ENCODE measurements at places on chromosomes 4 and X.

DNA sequence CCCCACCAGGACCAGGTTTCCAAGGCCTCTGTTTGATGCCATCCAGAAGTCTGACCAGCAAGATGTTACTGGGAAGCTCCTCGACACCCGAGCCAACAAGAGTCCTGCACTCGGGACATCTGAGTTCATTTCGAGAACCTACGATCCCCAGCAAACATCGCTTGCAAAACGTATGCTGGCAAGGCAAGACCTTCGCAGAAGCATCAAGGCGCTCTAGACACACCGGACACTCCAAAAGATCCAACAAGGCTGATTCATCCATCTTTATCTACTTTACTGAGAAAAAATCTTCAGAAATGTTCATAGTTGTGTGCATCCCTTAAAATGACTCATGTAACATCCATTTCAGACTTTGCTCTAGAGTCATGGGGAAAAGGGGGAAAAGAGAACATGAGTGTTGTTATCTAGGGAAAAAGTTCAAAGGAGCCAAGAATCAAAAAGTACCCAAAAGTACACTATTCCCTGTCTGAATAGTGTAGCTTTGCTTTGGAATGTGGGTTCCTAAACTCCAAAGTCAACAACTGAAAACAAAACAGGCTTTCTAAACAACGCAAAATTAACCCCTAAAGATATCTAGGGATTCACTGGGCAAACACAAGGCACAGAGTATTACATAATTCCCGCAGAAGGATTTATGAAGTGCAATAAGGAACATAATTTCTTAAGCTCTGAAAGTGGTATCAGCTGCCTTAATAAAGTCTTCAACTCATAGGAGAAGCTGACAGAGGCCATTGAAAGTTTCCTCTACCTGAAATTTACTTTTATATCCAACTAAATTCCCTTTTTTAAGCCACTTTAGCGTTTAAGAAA lies 1.6 kb downstream of the SH3RF1 start:
- DNase-seq: no peak

DNA sequence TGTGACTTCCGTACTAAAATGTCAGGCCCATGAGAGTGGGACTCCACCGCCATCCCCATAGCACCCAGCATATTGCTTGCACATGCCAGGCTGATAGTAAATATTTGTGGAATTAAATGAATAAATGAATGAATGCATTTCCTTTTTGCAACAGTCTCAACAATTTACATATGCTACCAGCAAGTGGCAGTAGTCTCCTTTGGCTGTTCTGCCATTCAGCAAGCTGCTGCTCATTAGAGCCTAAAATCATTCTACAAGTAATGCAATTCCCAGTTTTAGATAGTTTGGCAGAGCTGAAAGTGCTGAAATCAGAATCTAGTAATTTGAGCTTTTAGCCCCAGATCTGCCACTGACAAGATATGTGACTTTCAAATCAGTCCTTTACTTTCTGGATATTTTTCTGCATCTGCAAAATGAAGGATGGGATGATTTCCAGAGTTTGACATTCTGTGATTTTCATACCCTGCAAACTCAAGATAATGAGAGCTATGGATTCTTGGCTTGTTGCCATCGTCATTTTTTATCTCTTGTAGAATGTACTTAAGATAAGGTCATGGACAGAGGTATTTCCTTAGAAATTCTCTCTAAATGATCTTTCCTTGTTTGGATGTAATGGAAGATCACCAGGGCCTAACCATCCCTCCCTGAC lies 35.7 kb upstream of the INTS6L start:
- DNase-seq: no peak

GRCh38 chr4:86894455-86894854 lies 2.2 kb upstream of the C4orf36 start:
- no peak for DNase-seq

DNA sequence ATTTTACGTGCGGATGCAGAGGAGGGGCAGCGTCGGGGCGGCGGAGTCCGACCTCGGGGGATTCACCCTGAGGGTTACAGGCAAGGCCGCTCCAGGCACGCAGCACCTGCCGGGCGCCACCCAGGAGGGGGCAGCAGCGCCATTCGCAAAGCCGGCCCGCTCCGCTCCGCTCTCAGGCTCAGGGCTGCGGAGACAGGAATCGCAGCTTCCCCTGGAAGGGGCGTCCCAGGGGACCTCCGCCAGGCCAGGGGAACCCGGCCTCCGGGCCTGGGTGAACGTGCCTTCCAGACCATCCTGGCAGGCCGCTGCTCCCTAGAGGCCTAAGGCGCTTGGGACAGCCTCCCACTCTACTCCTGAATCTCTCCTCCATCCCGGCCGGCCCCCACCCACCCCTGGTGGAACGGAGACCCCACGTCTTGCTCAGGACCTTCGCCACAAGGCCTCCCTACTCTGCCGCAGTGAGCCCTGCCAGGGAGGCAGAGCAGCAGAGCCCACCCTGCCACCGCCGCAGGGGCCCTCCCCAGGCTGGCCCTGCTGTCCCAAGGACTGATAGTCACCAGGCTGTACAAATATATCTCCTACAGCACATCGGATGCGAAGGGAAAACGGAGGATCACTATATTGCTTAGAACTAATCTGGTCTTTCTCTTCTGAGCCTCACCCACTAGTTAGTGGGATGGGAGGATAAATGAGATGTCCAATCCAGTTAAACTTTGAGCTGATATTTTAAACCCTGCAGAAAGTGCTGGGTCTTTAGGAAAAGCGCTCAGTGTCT lies 115.0 kb downstream of the SMIM20 start:
- DNase-seq: peak; percentile 52

- no peak for DNase-seq
Observed at GRCh38 chr4:37490391-37491347, 195.5 kb downstream of the RELL1 start.

DNA sequence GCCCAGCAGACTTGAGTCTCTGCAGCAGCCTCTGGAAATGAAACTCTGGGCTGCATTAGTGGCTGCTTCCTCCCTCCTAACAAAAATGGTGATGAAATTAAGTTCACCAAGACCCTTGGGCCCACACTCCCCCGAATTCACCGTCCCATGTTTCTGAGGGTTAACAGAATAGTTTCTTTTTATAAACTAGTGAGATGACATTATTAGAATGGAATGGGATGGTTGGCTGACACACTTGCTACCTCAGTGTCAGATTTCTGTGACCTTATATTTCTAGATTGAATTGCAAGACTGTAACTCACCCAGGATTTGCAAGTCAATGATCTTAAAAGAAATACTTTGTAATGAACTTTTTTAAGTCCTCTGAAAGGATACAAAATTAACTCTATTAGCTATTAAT lies 127.1 kb downstream of the SHROOM3 start:
- no peak for DNase-seq

DNA sequence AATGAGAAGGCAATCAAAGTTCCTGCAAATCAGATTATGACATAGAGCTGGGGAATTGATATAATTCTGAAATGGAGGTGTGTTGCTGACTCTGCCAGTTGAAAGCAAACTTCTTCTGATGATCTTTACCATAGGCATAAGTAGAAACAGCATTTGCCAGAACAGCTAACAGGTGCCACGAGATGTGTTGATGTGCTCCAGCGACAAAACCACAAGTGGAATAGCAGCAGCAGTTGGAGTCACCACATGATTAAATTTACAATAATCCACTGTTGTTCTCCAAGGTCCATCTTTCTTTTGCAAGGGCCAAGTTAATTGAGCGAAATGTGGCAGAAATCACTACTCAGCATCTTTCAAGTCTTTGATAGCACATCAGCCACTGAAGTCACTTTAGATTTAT lies 3.7 kb upstream of the OSTC start:
- no peak for DNase-seq

GRCh38 chrX:117998171-117998570 lies 118.4 kb downstream of the KLHL13 start:
- no peak for DNase-seq

DNA sequence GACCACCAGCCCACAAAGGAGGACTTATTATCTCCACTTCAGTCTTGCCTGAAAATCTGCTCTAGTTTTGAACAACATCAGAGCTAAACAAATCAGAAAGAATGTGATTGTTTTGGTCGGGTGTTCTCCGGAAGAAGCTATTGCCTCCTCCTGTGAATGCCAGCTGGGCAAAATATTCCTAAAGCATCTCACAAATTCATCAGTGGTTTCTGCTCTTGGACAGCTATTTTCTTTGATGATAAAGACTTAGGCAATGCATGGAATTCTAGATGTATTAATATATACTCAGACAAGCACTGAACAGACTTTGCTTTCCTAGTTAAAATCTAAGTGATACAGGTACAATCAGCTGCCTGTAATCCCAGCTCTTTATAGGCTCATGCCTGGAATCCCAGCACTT lies 71.8 kb downstream of the ASMT start:
- DNase-seq: no peak

- DNase-seq: no peak
Observed at GRCh38 chr4:33060674-33061542, 2340.7 kb downstream of the PCDH7 start.

DNA sequence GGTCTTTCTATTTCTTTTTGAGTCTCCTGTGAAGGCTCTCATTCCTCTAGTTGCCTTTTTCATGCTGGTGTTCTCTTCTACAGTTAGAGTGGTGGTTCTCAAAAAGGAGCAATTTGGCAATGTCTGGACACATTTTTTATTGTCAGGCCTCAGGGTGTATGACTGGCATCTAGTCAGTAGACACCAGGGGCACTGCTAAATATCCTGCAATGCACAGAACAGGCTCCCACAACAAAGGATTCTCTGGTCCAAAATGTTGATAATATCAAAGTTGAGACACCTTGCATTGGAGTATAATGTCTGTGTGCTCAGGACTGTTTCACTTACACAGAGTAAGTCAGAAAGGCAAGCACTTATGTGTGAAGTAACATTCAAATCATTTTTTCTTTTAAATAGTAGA lies 1360.7 kb downstream of the ADGRL3 start:
- DNase-seq: no peak

GRCh38 chr4:113256946-113257345 lies 207.5 kb downstream of the ANK2 start:
- no peak for DNase-seq

DNA sequence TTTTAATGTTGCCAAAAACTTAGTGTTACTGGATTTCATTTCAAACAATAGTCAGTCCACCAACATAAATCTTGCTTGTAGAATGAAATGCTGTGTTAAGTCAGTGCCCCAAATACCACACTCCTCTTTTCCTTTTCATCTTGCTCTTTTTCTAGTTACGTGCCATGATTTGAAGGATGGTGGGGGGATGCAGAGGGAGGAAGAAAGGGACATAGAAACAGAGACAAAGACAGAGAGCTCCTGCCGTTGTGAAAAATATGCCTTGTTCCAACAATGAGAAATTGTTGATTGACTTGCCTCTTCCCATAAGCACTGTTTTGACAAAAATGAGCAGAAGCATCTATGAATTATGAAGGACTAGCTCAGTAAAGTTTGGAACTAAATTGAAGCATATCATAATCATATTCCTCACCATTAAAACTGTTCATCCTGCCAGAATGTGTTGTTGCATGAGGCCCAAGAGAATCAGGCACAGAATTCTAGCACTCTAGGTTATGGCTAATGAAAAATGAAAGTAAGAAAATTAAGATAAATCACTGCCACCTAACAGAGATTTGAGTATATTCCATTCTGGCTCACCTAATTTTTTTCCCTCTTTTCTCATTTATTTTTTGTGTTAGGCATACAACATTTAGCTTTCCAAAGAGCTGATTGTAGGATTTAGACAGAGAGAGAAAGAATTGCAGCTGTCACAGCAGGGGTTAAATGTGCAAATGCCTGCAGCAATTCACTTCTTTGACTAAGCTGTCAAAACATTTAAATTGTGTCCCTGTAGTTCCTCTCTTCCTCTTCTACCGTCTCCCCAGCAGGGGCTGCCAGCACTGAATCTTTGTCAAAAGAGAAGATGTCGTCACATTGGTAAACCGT lies 111.6 kb upstream of the PTPN13 start:
- DNase-seq: no peak

DNA sequence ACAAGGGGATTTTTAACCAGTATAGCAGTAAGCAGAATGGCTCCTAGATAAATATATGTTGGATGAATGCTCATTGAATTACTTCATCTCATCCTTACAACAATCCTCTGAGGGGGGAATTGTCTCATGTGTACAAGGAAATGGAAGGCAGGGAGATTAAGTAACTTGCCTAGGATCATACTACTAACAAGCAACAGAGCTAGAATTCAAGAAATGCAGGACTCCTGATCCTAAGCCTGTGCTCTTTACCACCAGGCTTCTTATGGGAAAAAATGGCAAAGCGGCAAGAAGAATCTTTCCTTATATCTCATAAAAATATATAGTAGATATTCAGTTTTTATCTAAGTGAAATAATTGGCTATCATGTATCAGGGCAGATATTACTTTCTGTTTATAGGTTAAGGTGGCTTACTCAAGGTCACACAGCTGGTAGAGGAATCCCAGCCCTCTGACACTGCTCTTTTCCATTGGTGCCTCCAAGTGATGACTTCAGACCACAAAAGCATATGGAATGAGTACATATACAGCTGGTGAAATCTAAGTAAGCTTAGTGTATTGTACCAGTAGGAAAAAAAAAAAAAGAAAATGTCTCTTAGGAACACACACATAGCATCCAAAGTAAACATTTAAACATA lies 2.1 kb downstream of the ABHD18 start:
- no peak for DNase-seq

GRCh38 chrX:13599491-13599890 lies 30.1 kb downstream of the EGFL6 start:
- DNase-seq: no peak

DNA sequence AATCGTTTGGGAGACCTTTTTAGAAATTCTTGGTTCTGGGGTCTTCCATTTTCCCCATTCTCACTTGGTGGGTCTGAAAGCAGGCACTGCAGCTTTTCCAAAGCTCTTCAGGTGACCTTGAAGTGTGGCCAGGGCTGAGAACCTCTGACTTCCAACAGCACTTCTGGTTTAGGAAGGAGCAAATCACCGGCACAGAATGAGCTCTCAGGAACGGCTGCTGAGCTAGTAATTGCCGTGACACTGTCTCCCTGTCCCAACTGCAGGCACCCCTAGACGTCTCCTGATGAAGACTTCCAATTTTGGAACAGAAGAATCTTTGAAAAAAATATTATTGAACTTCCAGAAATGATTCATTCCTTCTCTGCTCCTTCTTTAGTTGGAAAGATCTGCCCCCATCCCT lies 31.3 kb downstream of the CD38 start:
- no peak for DNase-seq

GRCh38 chrX:40908026-40908425 lies 172.7 kb upstream of the MED14 start:
- DNase-seq: no peak

GRCh38 chrX:119604766-119605463 lies 1.3 kb downstream of the NKRF start:
- no peak for DNase-seq

DNA sequence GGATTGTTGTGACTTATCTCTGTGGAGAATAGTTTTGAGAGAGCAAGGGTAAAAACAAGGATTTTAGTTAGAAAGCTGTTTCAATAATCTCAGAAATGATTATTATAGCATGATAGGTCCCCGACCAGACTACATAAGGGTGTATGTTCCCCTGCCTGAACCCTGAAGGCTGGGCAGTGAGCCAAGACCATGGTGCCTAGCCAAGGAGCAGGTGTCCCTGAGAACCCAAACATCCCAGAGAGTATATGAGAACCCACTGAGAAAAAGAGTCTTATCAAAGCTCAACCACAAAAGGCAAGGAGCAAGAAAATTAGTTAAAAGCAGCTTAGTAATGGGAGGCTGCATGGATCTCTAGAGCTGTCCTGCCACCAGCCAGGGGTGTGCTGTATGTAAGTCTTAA lies 94.9 kb upstream of the UNC5C start:
- no peak for DNase-seq

- no peak for DNase-seq
Observed at GRCh38 chr4:106629268-106629625, 260.7 kb upstream of the GIMD1 start.

GRCh38 chr4:1137063-1137776 lies 23.9 kb upstream of the RNF212 start:
- no peak for DNase-seq

Data from effector memory CD8-positive, alpha-beta T cell (primary cell).